SHP77 treated with DMSO at 0.1 percent for 48 hours (cell line): ENCODE measurements at places on chromosomes 5 and 9.

DNA sequence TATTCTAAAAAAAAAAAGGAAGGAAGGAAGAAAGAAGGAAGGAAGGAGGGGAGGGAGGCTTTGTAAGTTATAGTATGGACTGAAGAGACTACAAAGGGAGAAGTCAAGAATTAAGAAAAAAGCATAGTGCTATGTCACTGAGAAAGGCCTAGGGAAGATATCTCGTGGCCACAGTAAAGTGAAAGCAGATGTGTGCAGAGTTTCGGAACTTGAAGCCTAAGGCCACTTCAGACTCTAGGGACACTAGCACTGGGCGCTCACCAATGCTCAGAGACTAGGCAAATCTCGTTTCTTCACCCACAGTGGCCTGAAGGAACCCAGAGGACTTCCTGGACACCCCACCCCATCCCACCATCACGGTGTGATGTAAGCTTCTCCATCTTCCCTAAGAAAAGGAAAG, 181.4 kb upstream of the TRPM3 start:
- DNase-seq = no peak

DNA sequence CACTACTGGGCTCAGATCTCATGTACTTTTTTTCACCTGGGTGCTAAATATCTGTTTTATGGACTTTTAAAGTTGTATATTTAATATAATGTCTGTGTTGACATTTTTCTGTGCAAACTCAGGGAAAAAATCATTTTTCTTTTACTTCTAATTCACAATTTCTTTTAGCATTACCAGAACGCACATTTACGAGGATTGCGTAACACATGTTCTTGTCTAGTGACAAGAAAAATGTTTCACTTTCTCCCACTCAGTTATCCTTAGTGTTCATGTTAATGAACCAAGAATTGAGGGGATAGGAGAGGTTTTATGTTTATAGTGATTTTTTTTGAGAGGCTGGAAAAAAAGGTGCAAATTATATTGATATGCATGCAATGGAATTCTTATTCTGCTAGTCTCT, 86.3 kb upstream of the PJA2 start:
- DNase-seq = no peak

DNA sequence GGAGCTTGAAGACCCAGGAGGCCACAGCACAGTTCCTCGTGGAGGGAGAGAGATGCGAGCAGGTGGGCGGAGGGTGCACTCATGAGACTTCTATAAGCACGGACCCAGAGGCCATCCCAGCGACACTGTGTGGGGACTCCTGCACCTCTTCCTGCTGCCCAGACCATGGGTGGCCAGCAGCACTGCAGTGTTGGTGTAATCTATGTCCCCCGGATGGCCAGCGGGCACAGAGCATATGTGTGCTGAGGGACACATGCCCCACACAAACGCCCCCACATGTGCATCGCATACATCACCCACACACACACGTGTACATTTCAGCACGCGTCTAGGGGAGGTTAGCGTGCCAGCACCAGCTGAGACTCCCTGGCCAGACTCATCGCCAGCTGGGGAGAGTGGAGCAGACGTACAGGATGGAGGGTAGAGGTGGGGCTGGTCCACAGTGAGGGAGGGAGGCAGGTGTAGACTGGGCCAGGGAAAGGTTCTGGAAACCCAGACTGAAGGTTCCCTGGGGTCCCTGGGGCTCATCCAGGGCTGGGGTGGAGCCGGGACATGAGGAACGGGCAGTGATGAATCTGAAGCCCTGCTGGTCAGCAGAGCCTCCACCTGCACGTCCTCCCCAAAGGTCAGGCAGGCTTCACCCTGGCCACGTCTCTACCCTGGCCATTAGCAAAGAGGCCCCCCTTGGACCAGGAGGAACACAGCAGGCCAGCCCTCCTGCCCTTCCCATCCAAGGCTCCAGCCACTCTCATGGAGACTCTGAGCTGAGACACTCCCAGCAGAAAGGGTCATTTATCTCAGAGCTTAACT, 27.6 kb downstream of the ADAMTS2 start:
- no peak for DNase-seq

- DNase-seq = peak; percentile 63
Measured at GRCh38 chr9:127970401-127971313, 10.1 kb downstream of the EEIG1 start.

DNA sequence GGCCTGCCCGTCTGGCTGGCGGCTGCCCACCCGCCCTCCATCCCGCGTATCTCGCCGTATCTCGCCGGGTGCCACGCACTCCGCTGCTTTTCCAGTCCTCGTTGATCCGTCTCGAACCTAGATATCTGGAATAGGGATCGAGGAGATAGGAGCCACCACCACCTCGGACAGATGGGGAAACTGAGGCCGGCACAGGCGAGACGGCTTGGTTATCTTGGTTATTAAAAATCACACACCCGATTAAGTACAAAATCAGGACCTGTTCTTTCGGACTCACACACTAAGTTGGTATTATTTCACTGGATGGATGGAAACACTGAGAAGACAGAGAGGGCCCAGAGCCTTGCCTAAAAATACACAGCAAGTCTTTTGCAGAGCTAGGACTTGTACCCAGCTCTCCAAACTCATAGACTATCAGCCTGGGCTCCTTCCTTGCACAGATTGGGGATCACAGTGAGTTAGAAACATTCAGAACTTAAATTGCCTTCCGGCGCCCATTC, 678 bp downstream of the SLC26A2 start:
- no peak for DNase-seq
